Activated CD8-positive, alpha-beta memory T cell treated with anti-CD3 and anti-CD28 coated beads, Interleukin-2, amount 10 ng/mL, durations not matched to agents 7 days and 5 days (primary cell): ENCODE measurements at places on chromosomes 1 and 21. TPM values are rescaled to one million over a fixed set of nuclear protein-coding genes. Genes with fewer than 3 reads are reported as not detected.
A peak's percentile ranks its signal among the peaks of the same experiment; 100 is the strongest.

HENMT1 gene
- total RNA-seq, result 36.0 TPM

KIRREL1 gene
- total RNA-seq, result not detected

- no peaks in the 10 kb centered on the region for H3K27me3 ChIP-seq
- no peak overlapping the region for H3K4me3 ChIP-seq
- no peak for DNase-seq
- H3K4me1 ChIP-seq, result peaks cover 2% of the 10 kb centered on the region
- no peak overlapping the region for H3K27ac ChIP-seq
- H3K36me3 ChIP-seq, result peaks cover 31% of the 10 kb centered on the region
Observed at GRCh38 chr1:12370333-12370975, 140.6 kb downstream of the VPS13D start.

- no peak overlapping the region for H3K27ac ChIP-seq
- H3K36me3 ChIP-seq, result no peaks in the 10 kb centered on the region
- no peak for DNase-seq
- peaks cover 38% of the 10 kb centered on the region for H3K27me3 ChIP-seq
- H3K4me1 ChIP-seq, result peaks cover 8% of the 10 kb centered on the region
- no peak overlapping the region for H3K4me3 ChIP-seq
Observed at GRCh38 chr1:234111458-234112142, 207.1 kb downstream of the SLC35F3 start.

GRCh38 chr1:72122099-72122880 lies 160.0 kb downstream of the NEGR1 start:
- H3K27ac ChIP-seq, result no peak overlapping the region
- H3K27me3 ChIP-seq, result no peaks in the 10 kb centered on the region
- H3K4me3 ChIP-seq, result no peak overlapping the region
- DNase-seq, result no peak
- no peaks in the 10 kb centered on the region for H3K4me1 ChIP-seq

NES gene
- total RNA-seq, result not detected

GRCh38 chr1:68188060-68188538 lies 44.2 kb downstream of the WLS start:
- H3K36me3 ChIP-seq, result no peaks in the 10 kb centered on the region
- no peaks in the 10 kb centered on the region for H3K4me1 ChIP-seq
- no peak for DNase-seq
- no peak overlapping the region for H3K27ac ChIP-seq
- no peak overlapping the region for H3K4me3 ChIP-seq
- no peaks in the 10 kb centered on the region for H3K27me3 ChIP-seq

- peaks cover 61% of the 10 kb centered on the region for H3K36me3 ChIP-seq
- H3K4me1 ChIP-seq, result no peaks in the 10 kb centered on the region
- H3K4me3 ChIP-seq, result no peak overlapping the region
- no peak for DNase-seq
Observed at GRCh38 chr1:41135196-41135947, 106.7 kb downstream of the SCMH1 start.

GRCh38 chr1:76507376-76507775 lies 359.9 kb upstream of the ST6GALNAC5 start:
- no peak for DNase-seq
- no peaks in the 10 kb centered on the region for H3K36me3 ChIP-seq
- no peak overlapping the region for H3K27ac ChIP-seq
- H3K27me3 ChIP-seq, result no peaks in the 10 kb centered on the region
- H3K4me3 ChIP-seq, result no peak overlapping the region

- DNase-seq, result no peak
- peaks cover 4% of the 10 kb centered on the region for H3K36me3 ChIP-seq
- no peak overlapping the region for H3K27ac ChIP-seq
- no peak overlapping the region for H3K4me3 ChIP-seq
- no peaks in the 10 kb centered on the region for H3K4me1 ChIP-seq
- peaks cover 6% of the 10 kb centered on the region for H3K27me3 ChIP-seq
Observed at GRCh38 chr1:155648207-155649147, 38.5 kb downstream of the MSTO1 start.

KCNE2 gene
- not detected for total RNA-seq

ARTN gene
- total RNA-seq, result not detected

DNA sequence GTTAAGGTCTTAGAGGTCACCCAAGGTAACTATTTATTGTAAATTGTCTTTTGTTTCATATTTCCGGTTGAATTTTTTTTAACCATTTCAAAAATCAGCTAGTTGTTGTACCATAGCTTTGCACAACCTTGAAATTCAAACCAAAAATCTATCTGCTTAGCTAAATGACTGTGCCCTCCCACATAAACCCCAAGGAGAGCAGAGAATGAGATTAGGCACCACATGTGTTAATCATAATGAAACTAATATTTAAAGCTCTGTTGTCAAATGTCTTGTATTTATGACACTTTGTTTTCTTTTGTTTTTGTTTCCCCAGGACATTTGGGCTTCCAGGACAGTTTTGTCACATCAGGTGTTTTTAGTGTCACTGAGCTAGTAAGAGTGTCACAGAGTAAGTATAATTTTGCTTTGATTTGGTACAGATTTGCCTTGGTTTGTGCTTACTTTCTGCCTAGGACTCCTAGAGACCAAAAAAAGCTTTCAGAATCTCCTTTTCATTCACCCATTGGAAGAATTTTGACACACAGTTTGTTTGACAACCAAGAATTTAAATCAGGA lies 249.9 kb downstream of the NFIA start:
- peak overlapping the region; percentile 7 for H3K4me3 ChIP-seq
- DNase-seq, result peak; percentile 62
- H3K36me3 ChIP-seq, result peaks cover 14% of the 10 kb centered on the region
- peaks cover 27% of the 10 kb centered on the region for H3K4me1 ChIP-seq

AGMAT gene
- total RNA-seq, result 8.0 TPM

DNA sequence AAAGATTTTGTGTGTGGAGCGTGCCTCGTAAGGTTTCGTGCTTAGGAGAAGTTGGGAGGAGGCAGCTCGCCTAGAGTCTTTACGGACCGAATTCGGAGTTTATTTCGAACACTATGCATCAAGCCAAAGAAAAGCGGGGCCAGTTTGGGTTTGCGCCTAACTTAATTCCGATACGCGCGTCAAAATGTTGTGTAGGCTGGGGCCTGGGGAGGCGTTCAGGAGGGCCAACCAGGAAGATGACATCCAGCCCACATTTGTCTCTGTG lies 6.4 kb downstream of the FOXD2 start:
- peaks cover 15% of the 10 kb centered on the region for H3K27me3 ChIP-seq
- DNase-seq, result no peak

DNA sequence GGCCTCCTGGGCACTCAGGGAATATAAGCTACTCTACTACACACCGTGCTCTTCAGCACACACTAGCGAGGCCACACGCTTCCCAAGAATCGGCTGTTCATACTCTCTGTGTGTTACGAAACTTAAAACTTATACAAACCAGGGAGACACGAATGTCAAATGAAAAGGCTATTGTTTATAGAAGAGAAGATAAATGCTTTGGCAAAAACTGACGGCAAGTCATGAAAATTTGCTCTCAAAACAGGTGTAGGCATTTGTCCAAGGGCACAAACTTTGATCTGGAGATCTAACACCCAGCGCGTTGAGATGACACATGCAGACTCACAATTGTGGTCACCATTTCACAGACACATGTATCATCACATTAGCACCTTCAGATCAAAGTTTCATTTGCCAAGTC lies 46.1 kb downstream of the USP48 start:
- H3K4me1 ChIP-seq, result peaks cover 13% of the 10 kb centered on the region
- DNase-seq, result no peak
- H3K27me3 ChIP-seq, result no peaks in the 10 kb centered on the region
- H3K4me3 ChIP-seq, result no peak overlapping the region

DNA sequence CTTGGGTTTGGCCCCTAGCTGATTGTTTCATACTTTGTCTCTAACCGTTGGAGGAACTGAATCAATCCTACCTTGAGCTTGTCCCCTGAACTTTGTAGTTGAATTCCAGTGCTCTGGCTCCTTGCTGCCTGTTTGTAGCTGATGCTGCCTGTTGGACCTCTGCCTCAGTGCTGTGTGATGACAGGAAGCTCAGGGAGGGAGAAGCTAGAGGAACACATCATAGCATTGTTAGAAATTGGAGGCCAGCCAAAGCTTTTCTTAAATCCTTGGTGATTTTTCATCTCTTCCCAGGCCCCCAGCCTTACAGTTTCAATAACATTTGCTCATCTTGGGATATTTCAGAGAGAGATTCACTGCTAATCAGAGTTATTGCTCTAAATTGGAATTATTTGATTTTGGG lies 34.0 kb downstream of the MACF1 start:
- peak overlapping the region; percentile 5 for H3K27ac ChIP-seq
- no peaks in the 10 kb centered on the region for H3K27me3 ChIP-seq
- peaks cover 29% of the 10 kb centered on the region for H3K4me1 ChIP-seq
- no peak for DNase-seq
- no peak overlapping the region for H3K4me3 ChIP-seq

GRCh38 chr1:24142546-24143534 lies at the start of gene IL22RA1:
Gene IL22RA1, minus strand, starts transcription at chr1:24143140. Its CDS starts 58 bp downstream, at chr1:24143082.
- no peak within 1 kb of the TSS for H3K27ac ChIP-seq
- H3K4me3 ChIP-seq, result no peak within 1 kb of the TSS
- DNase-seq, result no peak
- peaks cover 5% of the 10 kb centered on the region for H3K4me1 ChIP-seq

DNA sequence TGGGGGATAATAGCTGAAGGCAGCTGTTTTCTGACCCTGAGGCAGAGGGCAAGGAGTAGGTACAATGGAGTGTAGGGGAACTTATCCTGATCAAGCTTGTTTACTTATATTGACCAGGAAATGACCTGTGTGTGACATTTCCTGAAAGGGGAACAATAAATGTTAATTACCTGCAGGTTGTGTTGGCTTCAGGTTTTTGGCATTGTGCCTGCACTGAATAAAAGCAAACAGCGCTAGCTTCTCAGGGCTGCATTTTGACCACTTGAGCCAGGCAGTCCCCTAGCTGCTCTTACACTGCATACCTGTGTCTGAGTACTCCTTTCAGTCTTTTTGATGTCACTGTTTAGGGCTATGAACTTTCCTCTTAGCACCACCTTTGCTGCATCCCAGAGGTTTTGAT lies 40.6 kb downstream of the DRAM2 start:
- no peaks in the 10 kb centered on the region for H3K4me1 ChIP-seq
- no peak for DNase-seq
- no peak overlapping the region for H3K27ac ChIP-seq
- peaks cover 5% of the 10 kb centered on the region for H3K36me3 ChIP-seq

DNA sequence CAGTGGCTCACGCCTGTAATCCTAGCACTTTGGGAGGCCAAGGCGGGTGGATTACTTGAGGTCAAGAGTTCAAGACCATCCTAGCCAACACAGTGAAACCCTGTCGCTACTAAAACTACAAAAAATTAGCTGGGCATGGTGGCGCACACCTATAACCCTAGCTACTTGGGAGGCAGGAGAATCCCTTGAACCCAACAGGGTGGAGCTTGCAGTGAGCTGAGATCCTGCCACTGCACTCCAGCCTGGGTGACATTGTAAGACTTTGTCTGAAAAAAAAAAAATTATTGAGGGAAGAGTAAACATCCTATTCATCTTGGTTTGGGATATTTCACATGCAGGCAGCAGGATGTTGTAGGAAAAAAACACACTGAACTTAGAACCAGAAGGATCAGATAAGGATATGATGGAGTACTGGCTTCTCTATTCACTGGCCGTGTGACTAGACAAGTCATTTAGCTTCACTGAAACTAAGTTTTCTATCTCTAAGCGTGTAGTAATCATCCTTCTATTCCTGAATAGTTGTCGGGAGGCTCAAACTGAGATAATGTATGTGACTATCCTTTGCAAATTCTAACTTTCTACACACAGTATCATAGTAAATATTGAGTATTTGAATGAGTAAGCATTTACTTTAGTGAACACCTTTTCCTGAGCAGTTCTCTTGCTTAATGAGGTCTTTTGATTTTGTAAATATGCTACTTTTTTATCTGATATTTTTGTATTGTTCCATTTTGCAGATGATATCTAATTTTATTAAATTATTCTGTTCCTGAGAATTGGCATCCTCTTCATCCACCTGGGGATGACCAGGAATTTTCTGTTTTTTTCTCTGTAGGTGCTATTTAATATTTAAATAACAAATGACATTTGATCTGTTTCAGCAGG lies 18.2 kb downstream of the CAP1 start:
- H3K27ac ChIP-seq, result peak overlapping the region; percentile 86
- H3K36me3 ChIP-seq, result peaks cover 72% of the 10 kb centered on the region
- peak overlapping the region; percentile 62 for H3K4me3 ChIP-seq

GRCh38 chr1:41013796-41014195 lies 7.7 kb downstream of the SLFNL1 start:
- DNase-seq, result no peak
- H3K4me3 ChIP-seq, result no peak overlapping the region
- no peaks in the 10 kb centered on the region for H3K27me3 ChIP-seq
- peaks cover 36% of the 10 kb centered on the region for H3K36me3 ChIP-seq

DNA sequence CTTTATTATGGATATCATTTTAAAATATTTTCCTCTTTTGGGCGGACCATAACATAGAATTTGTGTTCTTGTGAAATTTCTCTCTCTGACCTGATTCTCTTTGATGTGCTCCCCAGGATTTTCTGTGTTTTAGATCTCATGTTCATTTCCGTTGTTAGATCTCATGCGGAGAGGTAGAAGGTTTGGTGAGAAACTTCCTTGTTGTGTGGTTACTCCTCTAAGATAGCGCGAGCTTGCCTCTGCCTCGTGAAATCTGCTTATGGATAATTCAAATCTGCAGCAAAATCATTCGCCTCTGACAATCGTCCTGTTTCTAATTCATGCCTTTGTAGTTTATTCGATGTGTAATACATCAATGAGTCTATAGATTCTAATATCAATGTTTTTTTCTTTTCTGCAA lies 580.4 kb downstream of the USP25 start:
- no peak overlapping the region for H3K27ac ChIP-seq
- DNase-seq, result no peak
- no peaks in the 10 kb centered on the region for H3K4me1 ChIP-seq
- H3K27me3 ChIP-seq, result no peaks in the 10 kb centered on the region
- no peaks in the 10 kb centered on the region for H3K36me3 ChIP-seq

HRNR gene
- not detected for total RNA-seq

DNA sequence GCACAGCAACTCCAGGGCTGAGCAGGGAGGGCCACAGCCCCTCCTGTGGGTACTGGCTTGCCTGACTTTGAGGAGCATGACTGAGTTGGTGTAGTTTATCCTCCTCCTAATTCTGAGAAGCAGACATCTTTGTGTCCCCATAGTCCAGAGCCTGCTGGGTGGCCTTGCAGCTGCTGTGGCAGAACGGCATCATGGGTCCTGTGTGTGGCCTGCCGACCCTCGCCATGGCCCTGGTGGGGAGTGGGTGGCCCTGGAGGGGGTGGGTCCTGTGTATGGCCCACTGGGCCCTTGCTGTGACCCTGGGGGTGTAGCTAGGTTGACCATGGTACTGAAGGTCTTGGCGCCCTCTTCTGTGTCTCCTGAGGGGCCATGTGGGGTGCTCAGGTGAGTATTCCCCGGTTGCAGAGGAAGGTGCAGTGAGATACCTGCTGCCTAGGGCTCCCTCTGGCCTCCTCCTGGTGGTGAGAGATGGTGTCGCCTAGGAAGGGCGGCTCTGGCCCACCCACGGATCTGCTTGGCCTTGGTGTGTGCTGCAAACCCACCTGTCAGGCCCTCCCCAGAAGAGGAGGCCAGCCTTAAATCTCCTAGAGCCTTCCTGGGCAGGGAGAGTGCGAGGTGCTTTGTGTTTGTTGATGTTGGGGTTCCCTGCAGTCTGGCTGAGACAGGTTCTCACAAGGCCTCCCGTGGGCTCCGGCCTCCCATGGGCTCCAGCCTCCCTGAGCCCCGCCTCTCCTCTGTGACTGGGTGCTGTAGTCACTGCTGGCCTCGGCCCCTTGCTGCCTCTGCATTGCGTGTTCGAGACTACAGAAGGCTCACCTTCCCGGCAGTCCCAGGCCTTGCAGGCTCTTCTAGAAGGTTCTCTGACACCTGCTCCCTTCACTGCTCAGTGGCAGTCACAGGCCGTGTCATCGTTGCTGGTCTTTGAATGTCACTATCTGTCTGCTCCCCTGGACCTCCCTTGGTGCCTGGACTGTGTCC lies 7.8 kb downstream of the SNAP47 start:
- no peak for DNase-seq
- peaks cover 4% of the 10 kb centered on the region for H3K36me3 ChIP-seq
- H3K27me3 ChIP-seq, result no peaks in the 10 kb centered on the region
- no peak overlapping the region for H3K27ac ChIP-seq
- no peak overlapping the region for H3K4me3 ChIP-seq

C1orf53 gene
- 2.5 TPM for total RNA-seq
